T47D (cell line): ENCODE measurements at places on chromosomes 5 and 9.

GRCh38 chr9:38185647-38186403 is 116.8 kb upstream of the SHB start:
- no peak for DNase-seq

DNA sequence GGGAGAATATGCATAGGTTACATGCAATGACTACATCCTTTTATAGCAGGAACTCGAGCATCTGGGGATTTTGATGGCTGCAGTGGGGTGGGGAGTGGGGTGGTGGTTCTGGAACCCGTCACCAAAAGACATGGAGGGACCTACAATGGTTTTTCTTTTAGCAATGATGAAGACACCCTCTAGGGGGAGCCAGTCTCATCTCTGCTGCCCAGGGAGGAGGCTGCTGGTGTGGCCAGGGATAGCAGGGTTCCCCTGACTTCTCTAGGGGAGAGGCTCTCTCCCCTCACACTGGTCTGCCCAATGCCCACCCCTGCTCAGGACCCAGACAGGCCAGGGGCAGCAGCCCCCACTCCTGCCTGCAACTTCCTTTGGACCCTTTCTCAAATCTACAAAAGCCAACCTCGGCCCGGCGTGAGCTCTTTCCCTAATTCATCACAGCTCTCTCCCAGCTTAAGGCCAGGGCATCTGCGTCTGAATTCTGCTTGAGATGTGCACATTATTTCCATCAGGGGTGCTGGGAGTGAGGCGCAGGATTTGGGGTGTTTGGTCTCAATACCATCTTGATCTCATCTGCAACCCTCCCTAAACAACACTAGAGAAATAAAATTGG is 73.6 kb upstream of the RETREG1 start:
- peak; percentile 72 for DNase-seq

DNA sequence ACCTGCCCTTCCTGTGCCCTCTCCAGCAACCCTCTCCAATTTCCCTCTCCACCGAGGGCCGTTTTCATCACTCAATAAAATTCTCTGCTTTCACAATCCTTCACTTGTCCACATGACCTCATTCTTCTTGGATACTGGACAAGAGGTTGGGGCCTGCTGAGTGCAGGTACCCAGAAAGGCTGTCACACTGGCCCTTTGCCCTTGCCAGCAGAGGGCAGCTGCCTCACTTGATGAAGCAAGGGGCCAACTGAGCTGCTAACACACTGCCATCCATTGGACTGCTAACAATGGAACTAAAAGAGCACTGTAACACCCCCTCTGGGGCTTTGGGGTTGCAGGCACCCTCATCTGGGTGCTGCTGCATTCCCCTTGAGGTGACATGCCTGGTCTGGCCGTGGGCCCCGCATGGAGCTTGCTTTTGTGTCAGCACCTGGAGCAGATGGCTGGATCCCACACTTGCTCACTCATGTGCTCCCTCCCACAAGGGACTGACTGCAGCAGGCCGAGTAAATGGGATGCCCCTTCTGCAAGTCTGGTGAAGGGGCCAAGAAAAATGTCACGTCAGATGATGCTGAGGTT is 308.1 kb upstream of the ADCY2 start:
- no peak for DNase-seq

DNA sequence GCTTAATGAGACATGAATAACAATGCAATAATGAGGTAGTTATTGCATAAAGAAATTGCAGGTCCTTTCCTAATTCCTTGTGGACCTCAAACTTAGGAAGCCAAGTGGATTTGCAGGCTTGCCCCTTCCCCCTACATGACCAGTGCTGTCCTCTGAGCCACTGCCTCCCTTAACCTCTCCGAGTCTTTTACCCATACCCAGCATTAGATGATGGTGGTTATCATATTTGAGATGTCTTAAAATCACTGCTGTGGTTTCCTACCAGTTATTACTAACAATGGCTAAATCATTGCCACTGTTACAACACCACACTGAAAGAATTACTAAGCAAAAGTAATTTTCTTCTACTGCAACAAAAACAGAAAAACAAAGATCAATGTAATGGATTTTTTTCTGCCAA is 170.8 kb downstream of the EDIL3 start:
- no peak for DNase-seq

DNA sequence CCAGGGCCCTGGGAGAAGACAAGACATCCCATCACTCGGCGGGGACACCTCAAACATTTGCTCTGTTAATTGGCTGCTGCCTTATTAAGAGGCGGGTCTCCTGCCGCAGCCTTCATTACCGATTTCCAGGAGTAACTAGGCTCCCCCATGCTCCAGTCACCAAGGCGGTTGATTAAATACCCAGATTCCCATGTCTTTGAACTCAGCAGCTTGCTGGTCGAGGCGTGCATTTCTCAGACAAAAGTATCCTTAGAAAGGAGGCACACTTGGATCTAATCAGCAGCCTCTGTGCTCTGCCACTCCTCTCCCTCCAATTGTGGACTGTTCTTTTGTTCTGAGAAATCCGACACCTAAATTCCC is 228.8 kb downstream of the FSTL4 start:
- no peak for DNase-seq

- DNase-seq = no peak
These were observed 58.9 kb upstream of the MCCC2 start for GRCh38 chr5:71528206-71528605.

- DNase-seq = peak; percentile 68
These were observed at the start of gene CCNI2 for GRCh38 chr5:132746954-132747615. TSS of gene CCNI2 (plus strand) at chr5:132747426. CDS start at chr5:132747496, 70 bp downstream.

- no peak for DNase-seq
These were observed 85.3 kb downstream of the FAM114A2 start for GRCh38 chr5:153953411-153953810.

DNA sequence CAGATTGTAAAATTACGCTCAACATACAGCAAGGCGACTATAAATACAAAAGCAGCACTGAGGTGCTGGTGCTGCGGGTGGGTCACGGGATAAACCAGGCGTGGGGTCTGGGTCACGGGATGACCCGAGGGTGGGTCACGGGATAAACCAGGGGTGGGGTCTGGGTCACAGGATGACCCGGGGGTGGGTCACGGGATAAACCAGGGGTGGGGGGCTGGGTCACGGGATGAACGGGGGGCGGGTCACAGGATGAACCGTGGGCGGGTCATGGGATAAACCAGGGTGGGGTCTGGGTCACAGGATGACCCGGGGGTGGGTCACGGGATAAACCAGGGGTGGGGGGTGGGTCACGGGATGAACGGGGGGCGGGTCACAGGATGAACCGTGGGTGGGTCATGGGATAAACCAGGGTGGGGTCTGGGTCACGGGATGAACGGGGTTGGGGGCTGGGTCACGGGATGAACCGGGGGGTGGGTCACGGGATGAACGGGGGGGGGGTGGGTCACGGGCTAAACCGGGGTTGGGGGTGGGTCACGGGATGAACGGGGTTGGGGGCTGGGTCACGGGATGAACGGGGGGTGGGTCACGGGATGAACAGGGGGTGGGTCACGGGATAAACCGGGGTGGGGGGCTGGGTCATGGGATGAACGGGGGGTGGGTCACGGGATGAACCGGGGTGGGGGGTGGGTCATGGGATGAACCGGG is 30.2 kb upstream of the SLC9A3 start:
- DNase-seq = no peak

- DNase-seq = no peak
These were observed 2.6 kb upstream of the SVEP1 start for GRCh38 chr9:110582156-110582555.

- peak; percentile 28 for DNase-seq
These were observed 52.2 kb downstream of the NXNL2 start for GRCh38 chr9:88587182-88587581.

GRCh38 chr9:122332083-122332482 is 38.7 kb upstream of the PTGS1 start:
- DNase-seq = no peak

DNA sequence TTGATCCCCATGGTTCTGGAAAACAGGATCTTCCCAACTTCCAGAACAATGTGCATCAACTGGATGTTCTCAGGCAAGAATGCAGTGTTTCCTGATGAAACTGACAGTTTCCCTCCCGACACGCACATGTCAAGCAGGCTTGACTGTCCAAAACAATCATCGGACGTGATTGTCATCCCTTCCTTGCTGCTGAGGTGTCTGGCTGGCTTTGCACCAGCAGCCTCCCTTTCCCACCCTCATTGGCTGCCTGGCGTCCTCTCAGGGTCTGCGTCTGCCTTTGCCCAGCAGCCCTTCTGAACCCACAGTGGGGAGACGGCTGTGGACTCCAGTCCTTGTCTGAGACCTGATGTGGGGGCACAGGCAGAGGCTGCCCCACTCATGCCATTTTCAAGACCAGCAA is 110.8 kb downstream of the MARCHF3 start:
- DNase-seq = no peak

GRCh38 chr9:36488389-36488756 is 84.3 kb upstream of the MELK start:
- no peak for DNase-seq

DNA sequence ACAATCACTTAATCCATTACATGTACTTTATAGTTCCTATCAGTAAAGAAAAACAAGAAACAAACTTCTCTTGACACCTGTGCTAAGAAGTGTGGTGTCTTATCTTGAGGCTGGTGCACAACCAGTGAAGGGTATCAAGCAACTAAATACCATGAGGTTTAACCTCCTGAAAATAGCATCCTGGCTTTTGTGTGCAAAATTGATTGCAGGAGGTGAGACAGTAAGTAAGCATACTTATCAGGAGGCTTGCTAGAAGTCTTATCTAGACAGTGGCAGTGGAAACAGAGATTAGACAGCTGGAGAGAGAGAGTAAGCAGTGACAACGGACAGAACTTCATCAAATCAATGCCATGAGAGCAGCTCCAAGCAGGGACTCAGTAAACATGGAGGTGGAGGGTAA is 730.3 kb downstream of the DNAH5 start:
- no peak for DNase-seq

- DNase-seq = no peak
These were observed 59.1 kb downstream of the ABLIM3 start for GRCh38 chr5:149200355-149200754.

- DNase-seq = no peak
These were observed 54.7 kb downstream of the ANXA2R start for GRCh38 chr5:42985129-42986037.

DNA sequence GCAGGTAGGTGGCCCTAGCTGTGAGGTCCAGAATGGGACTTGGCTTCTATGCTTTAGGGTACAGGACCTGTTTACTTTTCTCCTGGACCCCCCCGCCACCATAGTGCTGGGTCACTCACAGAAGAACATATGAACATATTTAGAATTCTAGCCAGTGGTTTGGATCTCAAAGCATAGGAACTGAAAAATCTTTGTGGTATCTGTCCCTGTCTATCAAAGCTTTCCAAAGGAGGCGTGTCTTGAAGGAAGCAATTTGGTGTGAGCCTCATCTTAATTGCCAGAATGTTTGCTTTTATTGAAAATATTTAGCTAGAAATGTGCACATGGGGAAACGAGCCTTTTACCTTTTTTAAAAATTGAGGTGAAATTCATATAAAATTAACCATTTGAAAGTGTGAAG is 6.2 kb downstream of the PHF2 start:
- DNase-seq = no peak

DNA sequence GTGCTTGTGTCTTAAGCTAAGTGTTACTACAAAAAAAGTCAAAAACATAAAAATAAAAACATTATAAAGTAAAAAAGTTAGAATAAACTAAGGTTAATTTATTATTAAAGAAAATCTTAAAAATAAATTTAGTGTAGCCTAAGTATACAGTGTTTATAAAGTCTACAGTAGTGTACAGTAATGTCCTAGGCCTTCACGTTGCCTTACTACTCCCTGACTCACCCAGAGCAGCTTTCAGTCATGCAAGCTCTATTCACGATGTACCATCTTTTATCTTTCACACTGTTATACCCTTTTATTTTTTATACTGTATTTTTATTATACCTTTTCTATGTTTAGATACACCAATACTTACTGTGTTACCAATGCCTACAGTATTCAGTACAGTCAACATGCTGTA is 288.1 kb downstream of the HCN1 start:
- no peak for DNase-seq

DNA sequence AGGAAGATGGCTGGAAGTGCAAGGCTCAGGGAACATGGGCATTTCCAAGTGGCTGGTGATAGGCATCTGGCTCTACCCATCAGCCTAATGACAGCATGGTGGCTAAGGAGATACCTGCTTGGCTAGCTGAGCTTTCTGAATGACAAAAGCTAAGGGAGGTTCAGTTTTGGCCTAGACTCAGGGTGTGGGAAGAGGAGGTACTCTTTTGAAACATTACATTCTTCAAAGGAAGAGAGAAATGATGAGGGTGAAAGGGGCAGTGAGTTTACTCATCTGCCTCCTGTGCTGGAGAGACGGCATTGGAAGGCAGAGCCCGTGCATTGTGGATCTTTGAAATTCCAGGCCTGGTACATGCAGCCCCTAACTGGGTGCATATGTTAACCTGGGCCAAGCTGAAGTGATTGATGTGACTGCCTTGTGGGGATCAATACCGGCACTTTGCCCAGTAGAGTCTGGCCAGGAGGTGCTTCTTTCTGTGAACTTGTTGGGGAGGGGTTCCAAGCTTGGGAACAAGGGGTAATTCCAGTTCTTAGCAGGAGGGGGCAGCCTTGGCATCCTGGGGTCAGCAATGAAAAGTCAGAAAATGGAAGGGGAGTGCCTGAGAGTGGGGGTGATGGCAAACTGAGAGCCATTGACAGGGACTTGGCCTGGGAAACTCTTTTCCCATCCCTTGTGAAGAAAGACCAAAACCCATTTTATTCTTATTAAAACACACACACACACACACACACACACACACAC is 108.6 kb downstream of the ACER2 start:
- DNase-seq = peak; percentile 25

- no peak for DNase-seq
These were observed 99.1 kb upstream of the CKMT2 start for GRCh38 chr5:81134066-81134465.

GRCh38 chr5:153081385-153081784 is 409.1 kb upstream of the GRIA1 start:
- DNase-seq = no peak

DNA sequence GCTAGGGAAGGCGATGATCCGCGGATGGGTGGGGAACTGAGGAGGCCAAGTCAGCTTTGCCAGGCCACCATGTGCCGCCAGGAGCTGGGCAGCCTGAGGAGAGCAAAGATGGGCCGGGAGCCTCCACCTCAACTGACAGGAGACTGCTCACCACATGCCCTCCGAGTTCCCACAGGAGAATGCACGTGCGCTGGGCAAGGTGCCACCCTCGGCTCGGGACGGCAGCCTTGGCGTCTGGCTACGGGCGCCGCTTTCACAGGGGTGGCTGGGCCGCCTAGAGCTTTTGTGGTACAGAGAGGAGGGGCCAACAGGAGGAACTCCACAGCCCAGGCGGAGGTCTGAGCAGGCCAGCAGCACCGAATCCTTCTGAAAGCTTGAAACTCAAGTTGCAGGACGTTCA is 5.3 kb upstream of the TBC1D9B start:
- no peak for DNase-seq

- DNase-seq = peak; percentile 11
These were observed 25.8 kb downstream of the FBXW2 start for GRCh38 chr9:120767451-120767850.

DNA sequence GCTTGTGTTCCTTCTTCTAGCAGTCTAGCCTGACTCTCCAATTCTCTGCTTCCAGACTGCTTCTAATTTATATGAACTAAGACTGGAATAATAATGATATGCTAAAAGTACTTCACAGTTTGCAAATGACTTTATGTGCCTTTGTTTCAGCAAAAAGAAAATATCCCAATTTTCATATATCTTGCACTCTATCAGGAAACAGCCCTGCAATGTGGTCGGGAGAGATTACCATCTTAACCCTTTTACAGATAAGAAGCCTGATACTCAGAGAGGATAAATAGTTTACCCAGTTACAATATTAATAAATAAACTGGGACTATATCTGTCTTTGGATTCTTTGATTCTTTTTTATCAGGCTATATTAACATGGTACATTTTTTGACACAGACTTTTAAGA is 126.0 kb downstream of the CDC42SE2 start:
- DNase-seq = no peak
